Immature natural killer cell (primary cell): ENCODE measurements at places on chromosomes 1 and 21. TPM values are rescaled to one million over a fixed set of nuclear protein-coding genes. Genes with fewer than 3 reads are reported as not detected.

DNA sequence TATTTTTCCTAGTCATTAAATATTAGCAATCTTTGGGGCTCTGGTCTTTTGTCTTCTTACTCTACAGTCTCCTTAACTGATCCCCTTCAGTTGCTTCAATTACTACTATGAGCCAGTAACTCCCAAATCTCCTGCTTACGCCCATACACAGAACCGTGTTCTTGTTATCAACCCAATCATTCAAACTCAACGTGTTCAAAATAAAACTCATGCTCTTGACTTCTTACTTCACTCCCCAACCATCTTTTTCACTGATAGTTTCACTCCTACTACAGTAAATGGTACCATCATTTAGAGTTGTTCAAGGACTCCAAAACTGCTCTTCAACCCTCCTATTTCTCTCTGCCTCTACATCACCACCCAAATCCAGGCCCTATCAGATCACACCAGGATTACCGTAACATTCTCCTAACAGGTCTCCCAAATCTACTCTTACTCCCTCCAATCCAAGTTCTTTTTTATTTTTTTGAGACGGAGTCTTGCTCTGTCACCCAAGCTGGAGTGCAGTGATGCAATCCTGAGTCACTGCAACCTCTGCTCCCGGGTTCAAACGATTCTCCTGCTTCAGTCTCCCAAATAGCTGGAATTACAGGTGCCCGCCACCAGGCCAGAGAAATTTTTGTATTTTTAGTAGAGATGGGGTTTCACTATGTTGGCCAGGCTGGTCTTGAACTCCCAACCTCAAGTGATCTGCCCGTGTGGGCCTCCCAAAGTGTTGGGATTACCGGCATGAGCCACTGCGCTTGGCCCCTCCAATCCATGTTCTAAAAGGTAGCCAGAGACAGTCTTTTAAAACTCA is 3.0 kb downstream of the YARS1 start:
- DNase-seq, result no peak

- no peak for DNase-seq
These were observed 186.7 kb downstream of the TOMM20 start for GRCh38 chr1:234942012-234942332.

S100PBP gene
- 9.9 TPM for polyA plus RNA-seq

- no peak for DNase-seq
These were observed 147.1 kb downstream of the HHAT start for GRCh38 chr1:210475806-210476205.

ZNF593OS gene
- polyA plus RNA-seq, result not detected
